Left renal pelvis (tissue), 4 donors: ENCODE measurements at places on chromosomes 6 and 20.

DNA sequence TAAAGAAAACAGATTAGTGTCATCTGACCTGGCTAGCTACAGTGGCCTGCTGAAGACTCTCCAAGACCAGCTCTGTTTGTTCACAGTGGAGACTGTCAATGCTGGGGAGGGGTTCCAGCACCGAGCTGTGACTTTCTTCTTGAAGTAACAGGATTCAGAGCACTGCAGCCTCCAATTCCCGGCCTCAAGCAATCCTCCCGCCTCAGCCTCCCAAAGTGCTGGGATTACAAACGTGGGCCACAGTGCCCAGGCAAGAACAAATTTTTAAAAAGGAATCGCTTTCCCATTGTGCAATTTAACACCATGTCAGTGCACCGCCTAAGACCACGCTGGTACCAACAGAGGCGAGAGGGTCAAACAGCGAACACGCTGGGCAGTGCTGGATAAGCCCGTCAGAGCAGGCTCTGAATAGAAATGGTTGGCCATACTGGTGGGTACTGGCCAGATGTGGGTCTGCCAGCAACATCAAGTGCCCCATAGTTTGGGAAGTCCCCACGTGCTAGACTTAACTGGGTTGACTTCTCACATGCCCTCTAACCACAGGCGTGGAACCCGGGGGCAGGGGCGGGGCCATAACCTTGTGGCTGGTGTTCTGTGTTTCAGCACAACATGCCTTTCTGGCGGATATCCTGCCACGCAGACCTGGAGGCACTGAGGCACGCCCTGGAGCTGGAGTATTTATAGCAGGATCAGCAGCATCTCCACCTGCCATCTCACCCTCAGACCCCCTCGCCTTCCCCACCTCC lies 168.9 kb downstream of the ZMYND8 start:
- DNase-seq: no peak

DNA sequence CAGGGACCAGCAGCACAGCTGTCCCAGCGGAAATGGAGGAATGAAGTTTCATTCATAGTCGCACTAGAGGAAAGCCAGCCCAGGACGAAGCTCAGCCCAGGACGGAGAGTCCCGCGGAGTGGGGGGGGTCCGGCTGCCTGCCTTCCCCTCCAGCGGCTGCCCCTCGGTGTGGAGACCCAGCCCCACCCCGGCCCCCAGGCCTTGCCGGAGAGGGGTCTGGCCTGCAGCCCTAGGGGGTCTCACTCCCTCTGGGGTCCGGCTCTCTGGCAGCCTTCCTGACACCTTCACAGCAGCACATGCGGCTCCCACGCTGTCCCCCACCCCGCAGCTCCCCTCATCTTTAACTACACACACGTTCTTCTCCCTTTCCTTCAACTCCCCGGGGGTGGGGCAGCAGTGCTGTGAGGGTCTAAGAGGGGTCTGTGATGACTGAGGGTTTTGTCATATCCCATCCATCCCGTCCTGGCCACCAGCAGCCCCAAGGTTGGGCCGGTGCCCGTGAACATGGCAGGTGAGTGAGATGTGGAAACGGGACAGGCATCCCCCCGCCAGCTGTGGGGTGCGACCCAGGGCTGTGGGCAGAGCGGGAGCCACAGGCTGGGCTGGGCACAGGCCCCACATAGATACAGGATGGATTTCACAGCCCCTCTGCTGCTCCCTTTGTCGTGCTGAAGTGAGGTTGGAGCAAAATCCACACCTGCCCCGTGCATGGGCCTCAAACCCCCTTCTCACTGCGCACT lies 41.8 kb downstream of the DLL1 start:
- no peak for DNase-seq

GRCh38 chr6:146123616-146124015 lies 94.8 kb downstream of the GRM1 start:
- DNase-seq: no peak

DNA sequence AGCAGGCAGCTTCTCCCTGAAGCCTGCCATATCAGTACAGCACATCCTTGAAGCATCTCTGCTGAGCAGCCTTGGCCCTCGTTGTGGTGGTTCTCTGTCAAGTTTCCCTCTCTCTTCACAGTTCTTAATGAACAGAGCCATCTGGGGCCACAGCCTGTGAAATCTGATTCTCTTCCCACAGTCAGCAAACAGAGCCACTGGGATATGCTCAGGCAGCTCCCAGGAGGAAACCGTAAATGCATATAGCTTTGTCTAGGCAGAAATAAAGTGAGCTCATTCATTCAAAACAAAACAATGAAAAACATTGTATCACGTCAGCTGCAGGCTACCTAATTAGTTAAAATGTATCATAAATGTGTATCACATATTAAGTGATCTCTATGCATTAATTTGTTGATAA lies 80.3 kb downstream of the TBC1D7 start:
- DNase-seq: no peak

GRCh38 chr6:80622641-80623040 lies 516.2 kb downstream of the BCKDHB start:
- DNase-seq: no peak

GRCh38 chr6:4041480-4041879 lies 37.5 kb downstream of the FAM217A start:
- DNase-seq: no peak

- no peak for DNase-seq
Measured at GRCh38 chr20:48006036-48006833, 221.0 kb upstream of the SULF2 start.

- no peak for DNase-seq
Measured at GRCh38 chr6:163712566-163712961, 298.0 kb downstream of the QKI start.
